Activated CD4-positive, alpha-beta memory T cell treated with anti-CD3 and anti-CD28 coated beads, Interleukin-2, amount 10 ng/mL, durations not matched to agents 7 days and 5 days (primary cell): ENCODE measurements at places on chromosomes 12 and 14. TPM values are rescaled to one million over a fixed set of nuclear protein-coding genes. Genes with fewer than 3 reads are reported as not detected.

DNA sequence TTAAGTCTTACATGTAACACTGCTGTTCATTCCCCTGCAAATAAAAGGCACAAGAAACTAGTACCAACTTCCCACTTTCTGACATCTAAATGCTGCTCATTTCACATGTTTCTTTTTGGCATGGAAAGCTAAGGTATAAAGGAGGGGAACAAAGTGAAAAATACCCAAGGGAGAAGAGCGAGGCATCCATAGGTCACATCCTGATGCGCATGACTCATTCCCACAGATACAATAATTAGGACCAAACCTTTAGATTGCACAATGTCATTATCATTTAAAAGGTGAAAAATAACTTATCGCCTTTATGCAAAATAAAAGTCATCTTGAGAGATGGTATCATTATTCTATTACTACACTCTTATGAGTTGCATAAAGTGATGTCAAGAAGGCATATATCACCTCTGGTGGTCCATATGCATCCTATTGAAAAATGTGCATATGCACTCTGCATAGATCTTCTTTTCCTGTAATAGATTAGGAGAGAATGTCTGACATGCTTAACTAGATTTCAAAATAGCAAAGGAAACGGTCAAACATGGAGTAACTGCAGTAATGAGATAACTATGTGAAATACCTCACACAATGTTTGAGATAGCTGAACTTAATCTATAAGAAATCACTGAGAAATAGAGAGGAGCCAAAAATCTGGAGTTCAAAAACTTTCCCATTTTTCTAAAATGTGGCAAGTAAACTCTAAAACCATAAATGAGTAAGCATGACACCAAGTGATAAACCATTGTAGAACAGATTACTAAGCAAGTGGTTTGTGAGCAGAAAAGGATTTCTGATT lies 382.5 kb upstream of the TMTC1 start:
- peaks cover 2% of the 10 kb centered on the region for H3K27me3 ChIP-seq
- H3K4me1 ChIP-seq, result no peaks in the 10 kb centered on the region
- no peak overlapping the region for H3K27ac ChIP-seq
- no peak overlapping the region for H3K4me3 ChIP-seq

GRCh38 chr12:52438305-52439301 lies 4.4 kb upstream of the KRT75 start:
- H3K27me3 ChIP-seq, result peaks cover 42% of the 10 kb centered on the region
- H3K36me3 ChIP-seq, result no peaks in the 10 kb centered on the region

DNA sequence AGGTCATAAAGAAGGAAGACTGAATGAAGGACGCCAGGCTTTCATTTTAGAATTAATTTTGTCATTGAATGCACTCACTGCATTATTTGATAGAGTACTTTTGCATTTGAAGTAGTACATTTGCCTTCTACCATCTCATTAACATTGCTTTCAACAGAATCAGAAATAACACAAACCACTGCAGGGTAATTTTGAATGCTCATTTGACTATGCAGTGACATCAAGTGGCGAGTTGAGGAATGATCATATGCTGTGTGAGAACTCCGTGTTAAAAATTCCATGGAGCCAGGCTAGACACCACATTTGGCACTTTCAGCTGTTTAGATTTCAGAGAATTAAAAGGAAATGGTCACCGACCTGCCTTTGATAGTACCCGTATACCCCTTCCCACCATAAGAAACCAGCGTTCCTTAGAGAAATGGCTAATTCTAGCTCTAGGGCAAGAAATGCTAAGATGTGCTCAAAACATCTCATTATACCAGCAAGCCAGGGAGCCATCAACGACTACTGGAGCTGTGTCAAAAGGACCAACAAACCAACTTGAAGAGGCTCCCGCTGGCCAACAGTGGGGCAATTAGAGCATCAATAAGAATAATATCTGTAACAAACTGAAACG lies 16.5 kb downstream of the HEBP1 start:
- H3K4me3 ChIP-seq, result no peak overlapping the region
- DNase-seq, result no peak
- H3K36me3 ChIP-seq, result no peaks in the 10 kb centered on the region
- no peaks in the 10 kb centered on the region for H3K4me1 ChIP-seq

GRCh38 chr12:102847131-102847530 lies 69.9 kb downstream of the PAH start:
- no peak for DNase-seq
- no peak overlapping the region for H3K27ac ChIP-seq
- H3K4me1 ChIP-seq, result no peaks in the 10 kb centered on the region
- H3K36me3 ChIP-seq, result no peaks in the 10 kb centered on the region
- H3K4me3 ChIP-seq, result no peak overlapping the region
- no peaks in the 10 kb centered on the region for H3K27me3 ChIP-seq

Gene ALX1
- total RNA-seq, result not detected

Gene ADCY4
- 5.9 TPM for total RNA-seq
